RCC 7860 (cell line): ENCODE measurements at places on chromosomes 16 and 17.

GRCh38 chr16:48158296-48158695 is 2.5 kb upstream of the ABCC12 start:
- peak; percentile 69 for DNase-seq

GRCh38 chr17:13395346-13395745 is 206.4 kb downstream of the HS3ST3A1 start:
- no peak for DNase-seq

- DNase-seq, result no peak
Measured at GRCh38 chr17:14621826-14622614, 321.1 kb downstream of the HS3ST3B1 start.

DNA sequence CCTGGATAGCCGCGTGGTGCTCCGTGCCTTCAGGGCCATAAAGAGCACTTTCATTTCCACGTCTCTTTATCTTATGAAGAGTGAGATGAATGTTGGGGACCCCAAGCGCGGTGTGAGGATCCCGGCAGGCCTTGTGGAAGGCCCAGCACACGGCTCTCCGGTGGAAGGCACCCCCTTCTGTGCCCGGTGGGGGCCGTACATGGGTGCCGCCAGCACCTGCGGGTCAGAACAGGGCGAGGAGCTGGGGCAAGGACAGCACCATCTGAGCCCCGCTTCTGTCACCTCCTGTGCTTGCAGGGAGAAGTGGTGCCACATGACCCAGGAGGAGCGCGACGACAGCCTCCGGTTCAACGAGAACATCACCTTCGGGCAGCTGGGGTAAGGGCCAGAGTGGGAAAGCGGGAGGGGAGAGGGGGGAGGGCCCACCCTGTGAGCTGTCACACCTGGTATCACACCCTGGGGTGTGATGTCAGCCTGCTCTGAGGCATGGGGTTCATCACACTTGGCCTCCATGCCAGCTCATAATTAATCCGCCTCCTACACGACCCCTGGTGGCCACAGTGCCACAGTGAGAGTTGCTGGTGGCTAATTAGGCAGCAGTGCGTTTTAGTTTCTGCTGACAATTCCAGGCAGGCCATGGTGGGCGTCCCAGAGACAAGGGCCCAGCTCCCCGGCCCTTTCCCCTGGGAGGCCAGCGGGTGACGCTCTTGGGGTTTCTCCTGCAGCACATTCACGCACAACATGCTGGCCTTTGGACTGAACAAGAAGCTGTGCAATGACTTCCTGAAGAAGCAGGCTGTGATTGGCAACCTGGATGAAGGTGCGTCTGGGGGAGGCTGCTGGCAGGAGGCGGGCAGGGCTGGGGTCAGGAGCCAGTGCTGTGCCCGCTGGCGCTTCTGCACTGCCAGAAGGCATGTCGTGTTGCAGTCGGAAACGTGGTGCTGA is 25.7 kb downstream of the CIBAR2 start:
- peak; percentile 55 for DNase-seq

- DNase-seq, result no peak
Measured at GRCh38 chr17:55413825-55414489, 7.7 kb downstream of the MMD start.

- DNase-seq, result peak; percentile 41
Measured at GRCh38 chr17:44223541-44224071, 4.1 kb upstream of the UBTF start.

GRCh38 chr16:24681793-24682192 is 47.7 kb upstream of the TNRC6A start:
- no peak for DNase-seq

DNA sequence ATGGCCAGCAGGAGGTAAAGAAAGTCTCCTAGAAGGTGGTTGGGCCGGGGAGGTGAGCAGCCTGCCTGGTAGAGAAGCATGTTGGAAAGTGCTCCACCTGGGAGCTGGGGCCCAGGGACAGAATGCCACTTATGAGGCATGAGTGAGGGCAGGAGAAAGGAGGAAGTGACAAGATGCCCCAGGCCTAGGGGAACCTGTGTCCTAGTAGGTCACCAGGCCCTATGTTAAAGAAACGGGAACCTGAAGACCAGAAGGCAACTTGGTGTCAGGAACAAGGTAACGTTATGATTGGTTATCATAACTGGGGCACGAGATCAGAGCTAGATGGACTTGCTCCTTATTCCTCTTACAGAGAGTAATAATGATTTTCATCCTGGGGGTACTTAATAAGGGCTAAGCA is 34.3 kb downstream of the PITPNC1 start:
- no peak for DNase-seq

DNA sequence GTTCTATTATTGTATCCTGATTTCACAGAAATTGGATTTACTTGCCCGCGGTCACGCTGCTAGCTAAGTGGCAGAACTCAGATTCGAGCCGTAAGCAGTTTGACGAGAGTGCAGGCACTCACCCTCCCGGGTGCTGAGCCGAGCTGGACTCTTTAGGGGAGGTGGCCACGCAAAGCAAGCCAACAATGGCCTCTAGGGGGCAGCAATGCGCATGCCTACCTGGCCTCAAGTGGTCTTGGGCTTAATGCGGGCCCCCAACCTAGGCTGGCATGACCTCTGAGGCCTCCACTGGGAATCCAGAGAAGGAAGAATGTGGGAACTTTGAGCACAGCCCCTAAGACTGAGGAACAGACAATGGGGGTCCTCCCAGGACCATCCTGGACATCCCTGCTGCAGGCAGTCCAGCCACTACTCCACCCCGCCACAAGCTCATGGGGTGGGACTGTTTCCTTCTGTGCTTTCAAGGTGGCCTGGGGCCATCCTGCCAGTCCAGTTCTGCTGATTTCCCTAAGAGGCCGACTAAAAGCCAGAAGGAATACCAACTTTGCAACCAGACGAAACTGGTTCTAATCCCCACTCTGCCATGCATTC is 276.5 kb downstream of the XYLT1 start:
- no peak for DNase-seq

DNA sequence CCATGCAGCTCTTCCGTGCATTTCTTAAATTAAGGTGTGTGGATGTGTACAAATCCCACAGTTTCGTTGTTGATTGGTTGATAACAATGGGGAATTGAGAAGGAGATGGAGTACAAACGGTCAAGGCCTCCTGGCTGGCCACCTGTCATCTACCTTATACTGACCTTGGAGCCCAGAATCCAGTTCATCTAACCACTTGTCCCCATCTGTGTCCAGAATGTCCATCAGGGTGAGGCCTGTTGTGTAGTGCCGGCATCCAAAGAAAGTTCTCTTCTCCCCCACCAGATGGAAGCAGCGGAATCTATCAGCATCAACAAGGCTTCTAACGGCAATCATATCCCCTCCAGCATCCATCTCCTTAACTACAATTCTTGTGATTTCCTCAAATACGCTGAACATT is 1.5 kb downstream of the GSDMB start:
- DNase-seq, result no peak

DNA sequence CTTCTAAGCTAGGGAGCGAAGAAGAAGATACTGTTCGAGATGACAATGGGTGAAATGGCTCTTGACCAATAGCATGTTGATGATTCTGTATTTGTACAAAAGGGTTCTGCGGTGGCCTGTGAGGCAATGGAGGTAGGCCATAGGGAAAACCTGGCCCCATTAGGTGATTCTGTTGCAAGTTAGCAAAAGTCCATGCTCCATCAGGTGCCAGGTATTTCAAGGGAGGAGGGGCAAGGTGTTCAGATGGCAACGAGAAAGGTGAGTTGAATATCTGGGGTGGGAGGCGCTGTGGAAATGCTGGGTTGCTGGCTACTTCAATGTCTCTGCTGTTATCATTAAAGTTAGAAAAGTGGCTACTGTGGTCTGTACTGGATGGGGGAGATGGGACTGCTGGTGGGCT is 62.8 kb downstream of the CACNG1 start:
- DNase-seq, result no peak

- DNase-seq, result no peak
Measured at GRCh38 chr17:16428098-16428882, 12.9 kb downstream of the TRPV2 start.

DNA sequence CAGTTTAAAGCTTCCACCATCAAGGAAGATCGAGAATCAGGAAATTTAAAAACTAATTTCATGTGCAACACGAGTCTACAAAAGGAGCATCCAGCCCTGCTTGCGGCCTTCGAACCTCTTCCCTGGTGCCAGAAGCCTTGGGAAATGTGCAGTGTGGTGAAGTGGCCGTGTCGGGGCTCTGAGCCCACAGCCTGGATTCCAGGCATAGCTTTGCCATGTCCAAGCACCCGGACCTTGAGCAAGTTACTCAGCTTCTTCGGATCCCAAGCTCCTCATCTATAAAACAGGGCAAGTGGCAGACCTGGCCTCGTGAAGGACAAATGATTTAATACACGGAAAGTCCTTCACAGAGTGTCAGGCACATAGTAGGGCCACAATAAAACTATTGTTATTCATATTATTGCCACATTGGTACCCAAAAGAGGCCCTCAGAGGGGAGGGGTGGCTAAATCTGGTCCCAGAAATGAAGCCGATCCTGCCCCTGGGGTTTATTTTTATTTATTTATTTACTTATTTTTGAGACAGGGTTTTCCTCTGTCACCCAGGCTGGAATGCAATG is 34.8 kb downstream of the COTL1 start:
- peak; percentile 27 for DNase-seq

DNA sequence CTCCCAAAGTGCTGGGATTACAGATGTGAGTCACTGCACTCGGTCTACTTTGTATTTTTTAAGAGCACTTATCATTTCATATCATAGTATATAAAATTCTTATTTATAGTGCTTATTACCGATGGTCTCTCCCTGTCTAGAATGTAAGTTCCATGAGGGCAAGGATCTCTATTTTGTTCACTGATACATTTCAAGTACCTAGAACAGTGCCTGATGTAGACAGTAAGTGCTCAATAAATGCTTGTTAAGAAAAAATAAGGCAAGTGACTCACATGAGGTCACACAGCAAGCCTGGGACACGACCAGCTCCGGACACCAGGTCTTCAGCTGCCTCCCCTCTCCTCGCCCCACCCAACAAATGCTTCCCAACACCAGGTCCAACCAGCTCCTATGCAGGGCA is 23.9 kb downstream of the TRPV3 start:
- no peak for DNase-seq

GRCh38 chr16:56514845-56515244 is 5.0 kb downstream of the BBS2 start:
- DNase-seq, result no peak

DNA sequence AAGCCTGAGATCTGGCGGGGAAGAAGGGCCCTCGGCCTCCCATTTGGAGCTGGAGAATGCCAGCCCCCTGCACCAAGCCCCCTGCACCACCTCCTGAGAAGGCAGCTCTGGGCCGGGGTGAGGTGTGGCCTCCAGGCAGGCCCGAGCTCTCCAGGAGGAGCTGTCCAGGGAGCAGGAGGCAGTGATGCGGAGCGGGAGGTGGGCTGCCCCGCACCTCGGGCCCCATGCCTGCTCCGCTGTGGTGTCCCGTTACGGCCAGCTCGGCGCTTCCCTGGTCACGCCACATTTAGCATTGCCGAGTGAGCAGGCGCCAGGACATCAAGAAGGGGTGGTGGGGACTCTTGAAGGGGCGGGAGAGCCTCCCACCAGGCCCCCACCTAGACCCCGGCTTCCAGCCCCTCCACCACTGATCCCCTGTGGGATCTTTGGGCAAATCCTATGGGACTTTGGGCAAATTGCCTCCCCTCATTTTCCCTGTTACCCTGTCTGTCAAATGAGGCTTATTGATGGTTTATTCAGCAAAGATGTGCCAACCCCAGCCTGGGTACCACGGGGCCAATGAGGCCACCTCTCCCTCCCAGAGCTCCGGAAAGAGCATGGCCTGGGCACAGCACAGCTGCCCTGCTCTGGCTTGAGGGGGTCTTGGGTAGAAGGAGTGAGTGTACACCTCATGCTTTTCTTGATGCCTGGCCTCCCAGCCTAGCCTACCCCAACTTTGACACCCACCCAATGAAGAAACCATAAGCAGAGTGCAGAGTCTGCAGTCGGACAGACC is 15.3 kb downstream of the FOXN1 start:
- DNase-seq, result no peak

- no peak for DNase-seq
Measured at GRCh38 chr16:11674001-11674817, 6.0 kb downstream of the SNN start.

GRCh38 chr16:2084895-2085625 is 37.3 kb downstream of the TSC2 start:
- no peak for DNase-seq

DNA sequence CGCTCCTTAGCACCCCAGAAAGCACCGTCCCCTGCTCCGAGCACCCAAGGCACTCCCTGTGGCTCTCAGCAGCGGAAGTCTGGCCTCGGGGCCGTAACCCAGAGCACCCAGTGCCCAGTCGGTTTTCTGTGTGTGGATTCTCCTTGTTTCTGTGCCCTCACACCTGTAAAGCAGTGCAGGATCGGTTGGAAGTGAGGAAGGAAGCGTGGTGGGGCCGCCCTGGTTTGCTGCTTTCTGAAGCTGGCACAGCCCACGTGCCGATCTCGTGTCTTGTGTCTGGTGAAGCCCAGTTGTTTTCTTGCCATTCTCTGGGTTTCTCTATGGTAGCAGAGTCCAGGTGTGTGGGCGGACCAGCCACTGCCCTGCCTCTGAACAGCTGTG is 3.7 kb downstream of the ACSF3 start:
- no peak for DNase-seq

GRCh38 chr16:23359092-23359760 is 57.1 kb downstream of the SCNN1B start:
- peak; percentile 34 for DNase-seq

DNA sequence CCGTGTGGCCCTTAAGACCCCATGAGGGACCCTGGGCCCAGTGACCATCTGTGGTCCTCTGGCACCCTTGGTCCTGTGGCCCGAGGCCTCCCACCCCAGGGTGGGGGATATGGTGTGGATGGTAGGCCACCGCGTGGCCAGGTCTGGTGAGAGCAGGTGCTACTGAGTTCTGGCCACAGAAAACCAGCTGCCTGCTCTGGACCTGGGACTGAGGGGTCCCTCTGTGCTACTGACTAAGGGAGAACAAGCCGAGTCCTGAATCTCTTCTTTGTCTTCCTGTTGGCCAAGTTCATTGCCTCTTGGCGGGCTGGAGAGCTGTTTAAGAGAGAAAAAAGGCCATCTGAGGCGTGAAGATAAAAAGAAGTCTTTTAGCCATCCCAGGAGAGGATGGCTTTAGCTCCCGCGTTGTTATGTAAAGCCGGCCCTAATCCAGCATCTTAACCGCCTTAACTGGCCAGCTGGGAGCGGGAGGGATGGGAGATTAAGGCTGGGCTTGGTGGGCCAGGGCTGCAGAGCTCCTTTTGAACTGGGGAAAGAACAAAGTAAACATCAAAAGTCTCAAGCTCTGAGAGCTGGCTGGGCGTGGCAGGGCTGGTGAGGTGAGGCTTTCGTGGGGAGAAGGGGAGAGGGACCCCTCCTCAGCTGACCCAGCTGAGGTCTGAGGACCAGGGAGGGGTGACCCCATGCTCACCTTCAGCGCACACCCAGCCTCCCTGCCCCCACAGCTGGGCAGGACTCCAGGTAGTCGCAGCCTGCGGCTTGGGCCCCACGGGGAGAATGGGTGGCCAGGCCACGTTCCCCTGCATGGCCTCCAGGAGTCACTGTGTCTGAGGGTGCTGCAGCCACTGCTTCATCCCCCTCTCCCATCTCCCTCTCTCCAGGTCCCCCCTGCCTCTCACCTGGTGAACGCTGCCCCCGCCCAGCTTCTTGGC is 62.4 kb downstream of the NKD1 start:
- DNase-seq, result no peak

- no peak for DNase-seq
Measured at GRCh38 chr16:3292604-3293003, 9.3 kb downstream of the ZNF263 start.
